ENCODE measurements at places on chromosomes 13 and 19. TPM values are rescaled to one million over a fixed set of nuclear protein-coding genes. Genes with fewer than 3 reads are reported as not detected.

Gene KL
- total RNA-seq, result 0.05 TPM

GRCh38 chr19:57436417-57436816 is 1.3 kb downstream of the ZNF749 start:
- DNase-seq, result no peak

DNA sequence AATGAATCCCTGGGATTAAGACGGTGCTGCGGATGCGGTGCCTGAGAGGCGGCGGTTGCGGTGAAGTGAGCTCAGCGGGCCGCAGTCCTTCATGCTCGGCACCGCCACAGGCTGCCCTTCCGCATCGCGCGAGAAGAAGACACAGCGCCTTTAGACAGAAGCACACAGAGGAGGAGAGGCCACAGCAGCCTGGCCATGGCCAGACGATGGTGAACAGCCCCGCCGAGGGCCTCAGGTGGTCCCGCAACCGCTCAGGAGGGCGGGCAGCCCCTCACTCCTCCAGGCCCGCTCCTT is 459.2 kb downstream of the MYO16 start:
- no peak for DNase-seq

Gene CD37
- total RNA-seq, result 2.2 TPM

Gene KLC3
- total RNA-seq, result not detected

DNA sequence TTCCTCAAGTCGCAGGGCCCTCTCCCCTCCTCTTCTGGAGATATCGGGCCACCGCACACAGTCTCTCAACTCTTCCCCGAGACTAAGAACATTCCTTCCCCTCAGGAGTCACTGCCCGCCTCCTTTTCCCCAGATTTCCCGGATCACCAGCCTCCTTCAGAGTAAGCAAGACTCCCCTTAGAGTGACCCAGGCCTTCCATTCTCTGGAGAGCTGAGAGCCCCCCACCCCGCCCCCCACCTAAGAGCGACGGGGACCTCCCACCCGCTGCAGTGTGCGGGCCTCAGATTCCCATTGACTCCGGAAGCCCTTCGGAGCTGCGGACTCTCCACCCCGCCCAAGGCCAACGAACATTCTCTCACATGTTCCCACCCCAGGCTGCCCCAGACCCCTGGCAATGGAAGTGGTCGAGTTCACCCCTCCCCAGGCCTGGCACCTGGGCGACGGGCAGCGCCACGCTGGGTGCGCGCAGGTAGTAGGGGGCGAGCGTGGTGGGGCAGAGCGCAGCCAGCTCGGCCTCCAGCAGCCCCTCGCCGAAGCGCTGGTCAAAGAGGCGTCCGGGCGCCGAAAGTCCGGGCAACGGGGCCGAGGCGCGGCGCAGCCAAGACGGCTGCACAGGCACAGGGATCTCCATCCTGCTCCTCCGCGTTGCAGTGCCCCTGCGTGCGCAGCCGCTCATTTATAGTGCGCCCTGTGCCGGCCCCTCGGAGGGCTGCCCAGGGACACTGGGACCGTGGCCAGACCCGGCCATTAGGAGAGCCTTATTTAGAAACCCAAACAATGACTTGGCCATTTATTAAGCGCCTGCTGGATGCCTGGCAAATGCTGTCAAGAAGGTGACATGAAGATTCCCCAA is at the start of gene HSPB6:
Gene HSPB6 (minus strand): TSS at position 653 of the 854 bp plus-strand sequence. CDS start 21 bp downstream, at position 632.
- DNase-seq, result no peak

GRCh38 chr19:33388231-33388724 is 14.8 kb downstream of the CEBPG start:
- peak; percentile 83 for DNase-seq

DNA sequence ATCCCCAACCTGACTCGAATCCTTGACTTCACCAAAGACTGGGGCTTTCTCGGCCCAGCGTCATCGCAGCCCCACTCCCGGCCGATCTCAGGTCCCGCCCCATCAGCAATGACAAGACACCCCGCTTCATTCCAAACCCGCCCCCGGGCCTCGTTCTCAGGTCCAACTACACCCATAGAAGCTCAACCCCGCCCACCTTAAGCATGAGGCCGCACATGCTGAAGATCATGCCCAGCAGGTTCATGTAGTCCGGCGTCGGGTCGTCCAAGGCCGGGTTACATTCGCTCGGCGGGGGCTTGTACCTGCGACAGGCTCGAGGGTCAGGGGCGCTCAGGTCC is 2.3 kb downstream of the WDR83 start:
- DNase-seq, result no peak

GRCh38 chr19:40205760-40206159 is 12.4 kb downstream of the TTC9B start:
- no peak for DNase-seq

DNA sequence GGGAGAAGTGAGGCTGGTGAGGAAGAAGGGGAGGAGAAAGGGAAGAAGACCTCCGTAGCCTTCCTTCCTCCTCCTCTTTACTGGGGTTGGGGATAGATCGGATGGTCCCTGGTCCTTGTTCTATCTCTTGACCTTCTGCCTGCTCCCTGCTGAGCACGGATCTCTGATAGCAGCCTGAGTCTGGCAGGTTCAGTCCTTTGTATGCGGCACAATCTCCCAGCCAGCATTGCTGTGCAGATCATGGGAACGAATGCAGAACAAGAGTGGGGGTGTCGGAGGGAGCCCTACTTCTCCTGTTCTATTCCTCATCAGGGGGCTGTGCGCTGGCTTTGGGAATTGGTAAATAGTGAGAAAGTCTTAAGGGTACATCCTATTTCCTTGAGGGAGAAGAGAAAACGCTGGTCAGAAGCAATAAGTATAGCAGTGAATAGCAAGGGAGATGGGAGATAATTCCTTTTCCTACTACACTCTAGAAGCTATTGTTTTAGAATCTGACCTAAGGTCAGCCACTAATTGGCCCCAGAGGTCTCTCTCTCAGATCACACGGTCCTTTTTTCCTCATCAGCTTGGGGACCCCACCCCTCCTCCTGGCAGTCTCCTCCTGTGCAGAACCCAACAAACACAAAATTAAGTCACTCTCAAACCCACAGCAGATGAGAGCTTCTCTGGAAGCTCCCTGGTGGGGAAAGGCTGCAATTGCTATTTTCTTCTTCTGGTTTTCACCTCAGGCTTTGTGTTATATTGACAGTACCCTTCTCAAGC is 41.0 kb downstream of the KL start:
- no peak for DNase-seq
